ENCODE measurements at places on chromosomes 6 and 20.

- DNase-seq: no peak
These were observed 159.8 kb downstream of the RCAN2 start for GRCh38 chr6:46331461-46331860.

GRCh38 chr6:166987930-166988329 lies 11.3 kb upstream of the CEP43 start:
- DNase-seq: no peak

- DNase-seq: no peak
These were observed 26.9 kb downstream of the RRAGD start for GRCh38 chr6:89385156-89385667.

GRCh38 chr20:62808211-62808865 lies 3.7 kb downstream of the OGFR start:
- peak; percentile 63 for DNase-seq

DNA sequence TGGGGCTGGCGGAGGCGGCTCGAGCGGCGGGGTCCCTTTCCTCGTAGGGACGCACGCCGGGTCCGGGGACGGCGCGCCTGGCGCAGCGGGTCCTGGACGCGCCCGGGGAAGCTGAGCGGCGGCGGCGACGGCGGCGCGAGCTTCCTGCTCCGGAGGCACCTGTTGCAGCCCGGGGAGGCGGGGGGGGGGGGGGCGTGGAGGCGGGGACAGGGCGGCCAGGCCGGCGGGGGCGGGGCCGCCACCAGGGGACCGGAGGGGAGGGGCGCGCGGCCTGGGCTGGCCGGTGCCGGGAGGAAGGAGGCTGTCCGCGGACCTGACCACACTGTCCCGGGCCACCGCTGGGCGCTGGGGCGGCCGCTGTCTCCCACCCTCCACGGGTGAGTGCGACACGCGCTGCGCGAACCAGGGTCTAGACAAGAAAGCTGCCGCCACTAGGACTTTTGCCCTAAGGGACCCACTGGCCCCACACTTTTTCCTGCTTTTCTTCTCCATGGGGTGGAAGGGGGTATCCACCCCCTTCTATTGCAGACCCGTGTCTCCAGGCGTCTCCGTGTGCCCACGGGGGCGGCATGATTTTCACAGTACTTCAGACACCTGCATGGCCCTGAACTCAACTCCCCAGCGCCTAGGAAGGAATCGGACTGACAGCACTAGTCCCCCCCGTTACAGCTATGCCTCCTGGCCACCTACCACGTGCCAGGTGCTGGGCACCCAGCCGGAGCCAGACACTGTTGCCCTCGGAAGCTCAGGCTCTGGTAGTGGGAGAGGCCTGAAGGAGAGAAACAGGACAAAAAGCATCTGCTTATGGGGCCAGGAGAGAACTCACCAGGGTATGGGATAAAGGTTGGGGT lies at the start of gene NFATC2:
Gene NFATC2, minus strand, starts transcription at position 149 of the 851 bp plus-strand sequence. CDS start 220 bp downstream, outside the sequence.
- peak; percentile 57 for DNase-seq

GRCh38 chr20:62422636-62423325 lies 4.6 kb downstream of the RBBP8NL start:
- DNase-seq: no peak

DNA sequence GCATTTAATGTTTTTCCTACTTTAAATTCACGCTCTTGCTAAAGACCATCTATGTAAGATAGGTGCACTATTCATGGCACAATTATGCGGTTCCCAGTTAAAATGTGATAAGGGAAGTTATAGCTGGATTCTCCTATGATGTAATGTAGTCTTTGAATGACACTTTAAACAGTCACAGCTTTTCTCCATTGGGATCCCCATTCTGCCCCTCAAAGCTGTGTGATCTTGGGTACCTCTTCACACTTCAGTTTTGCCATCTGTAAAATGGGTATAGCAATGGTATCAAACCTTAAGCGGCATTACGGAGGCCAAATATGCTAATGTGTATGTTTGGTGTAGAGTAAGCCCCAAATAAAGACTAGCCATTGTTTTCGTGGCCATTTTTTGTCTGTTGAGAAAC lies 64.7 kb upstream of the ZNF217 start:
- no peak for DNase-seq

DNA sequence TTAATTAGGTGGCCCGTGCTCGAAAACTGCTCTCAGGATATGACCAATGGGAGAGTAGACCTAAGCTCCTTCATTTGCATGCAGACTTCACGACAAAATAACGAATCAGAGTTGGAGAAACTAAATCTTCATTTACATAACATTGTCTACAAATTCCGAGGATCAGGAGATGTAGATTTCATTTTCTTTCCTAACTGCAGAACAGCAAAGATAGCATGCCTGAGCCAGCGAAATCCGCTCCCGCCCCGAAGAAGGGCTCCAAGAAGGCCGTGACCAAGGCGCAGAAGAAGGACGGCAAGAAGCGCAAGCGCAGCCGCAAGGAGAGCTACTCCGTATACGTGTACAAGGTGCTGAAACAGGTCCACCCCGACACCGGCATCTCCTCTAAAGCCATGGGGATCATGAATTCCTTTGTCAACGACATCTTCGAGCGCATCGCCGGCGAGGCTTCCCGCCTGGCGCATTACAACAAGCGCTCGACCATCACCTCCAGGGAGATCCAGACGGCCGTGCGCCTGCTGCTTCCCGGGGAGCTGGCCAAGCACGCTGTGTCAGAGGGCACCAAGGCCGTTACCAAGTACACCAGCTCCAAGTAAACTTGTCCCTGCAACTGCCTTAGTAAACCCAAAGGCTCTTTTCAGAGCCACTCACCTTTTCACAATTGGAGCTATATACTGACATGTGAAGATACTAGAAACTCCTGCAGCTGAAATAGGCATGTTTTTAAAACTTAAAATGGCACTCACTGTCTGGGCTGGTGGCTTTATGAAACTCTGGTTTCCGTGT lies 96.5 kb downstream of the HFE start:
- peak; percentile 77 for DNase-seq

GRCh38 chr20:36493801-36494114 lies 47.6 kb upstream of the MYL9 start:
- DNase-seq: no peak

DNA sequence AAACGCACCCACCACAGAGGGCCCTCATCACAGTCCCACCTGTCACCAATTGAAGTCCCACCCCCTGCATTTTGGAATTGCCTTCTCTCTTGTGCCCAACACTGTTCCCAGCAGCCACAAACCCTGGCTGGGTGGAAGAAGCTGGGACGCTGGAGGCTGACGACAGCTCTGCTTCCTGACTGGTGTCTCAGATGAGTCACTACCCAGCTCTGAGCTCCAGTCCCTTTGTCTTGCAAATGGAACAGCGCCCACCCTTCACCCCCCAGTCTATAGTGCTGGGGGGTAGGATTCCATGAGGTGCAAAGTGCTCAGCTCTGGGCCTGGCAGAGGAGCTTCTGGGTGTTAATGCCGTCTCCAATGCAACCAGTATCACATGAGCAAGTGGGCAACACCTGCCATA lies 85.3 kb downstream of the DLGAP4 start:
- DNase-seq: no peak

DNA sequence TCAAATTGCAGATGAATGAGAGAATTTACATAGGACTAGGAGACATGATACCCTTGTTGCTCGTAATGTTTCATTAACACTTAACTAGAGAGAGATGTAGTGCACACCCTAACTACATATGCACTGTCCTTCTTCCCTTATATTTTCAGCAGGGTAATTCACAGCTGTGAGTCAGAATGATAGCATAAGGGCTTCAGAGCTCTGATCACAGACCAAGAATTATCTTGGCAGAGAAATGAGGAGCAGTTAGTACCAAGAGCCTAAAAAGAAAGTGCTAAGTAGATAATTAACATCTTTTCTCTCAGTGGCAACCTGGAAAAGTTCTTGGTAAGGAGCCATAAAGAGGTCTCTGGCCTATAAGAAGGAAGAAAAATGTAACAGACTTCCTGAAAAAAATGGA lies 35.8 kb downstream of the GRIK2 start:
- no peak for DNase-seq

GRCh38 chr20:4519534-4519933 lies 202.2 kb upstream of the PRND start:
- no peak for DNase-seq
